ENCODE measurements at places on chromosomes 4 and X.

DNA sequence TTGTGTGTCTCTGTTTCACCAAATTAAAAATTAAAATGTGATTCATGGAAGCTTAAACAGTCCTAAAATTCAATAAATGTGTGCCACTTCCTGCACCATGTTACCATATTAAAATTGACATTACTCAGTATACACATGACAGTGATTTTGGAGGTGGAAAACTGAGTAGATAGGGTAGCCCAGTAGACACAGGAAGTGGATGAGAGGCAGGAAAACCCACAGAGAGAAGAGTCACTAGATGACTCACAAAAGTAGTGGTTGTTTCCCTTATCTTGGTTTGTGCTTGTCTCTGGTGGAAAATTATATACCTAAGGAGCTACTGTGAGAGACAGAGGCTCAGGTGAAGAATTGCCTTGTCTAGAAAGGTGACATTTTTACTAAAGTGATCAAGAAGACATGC is 375.8 kb upstream of the CXorf51B start:
- DNase-seq = no peak

DNA sequence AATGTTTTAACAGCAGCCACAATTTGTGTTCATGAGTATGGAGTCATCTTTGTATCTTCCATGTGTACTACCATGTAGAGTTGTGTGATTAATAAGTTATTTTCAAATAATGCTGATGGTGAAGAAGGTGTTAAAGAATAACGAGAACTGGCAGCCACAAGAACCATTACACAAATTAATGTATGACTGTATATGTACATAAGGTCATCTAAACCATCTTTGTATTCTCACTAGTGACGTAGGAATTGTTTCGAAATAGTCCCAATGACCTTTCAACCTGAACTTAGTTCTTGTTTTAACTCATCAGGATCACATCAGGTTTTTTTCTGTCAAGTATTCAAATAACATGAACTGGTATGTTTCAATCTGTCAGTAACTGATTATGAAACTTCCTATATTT is 48.3 kb upstream of the NOCT start:
- DNase-seq = no peak

DNA sequence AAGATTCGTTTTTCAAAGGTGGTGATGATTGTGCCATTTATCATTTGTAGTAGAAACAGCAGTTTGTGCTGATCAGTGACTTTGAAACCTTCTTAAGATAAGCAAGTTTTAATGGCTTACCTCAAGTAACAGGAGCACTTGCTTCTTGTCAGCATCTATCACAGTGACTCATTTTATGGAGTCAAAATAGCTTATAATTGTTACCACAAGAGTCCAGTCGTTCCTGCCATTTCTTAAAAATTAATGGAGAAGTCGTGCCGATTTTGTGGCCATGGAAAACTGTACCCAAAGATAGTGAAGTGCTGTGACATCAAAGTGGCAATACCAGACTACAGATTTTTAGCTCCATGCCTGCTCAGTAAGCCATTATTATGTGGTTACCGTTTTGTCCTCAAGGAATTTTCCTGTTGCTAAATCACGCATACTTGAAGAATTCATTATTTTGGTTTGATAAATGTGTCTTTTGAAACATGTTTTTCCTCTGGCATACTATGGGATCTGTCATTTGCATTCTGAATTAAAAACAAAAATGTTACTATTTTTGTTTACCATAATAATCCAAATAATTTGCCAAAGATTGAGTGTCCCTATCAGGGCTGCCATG is 129.9 kb downstream of the CBR4 start:
- no peak for DNase-seq

GRCh38 chrX:49995795-49996455 is 73.5 kb downstream of the CLCN5 start:
- no peak for DNase-seq

DNA sequence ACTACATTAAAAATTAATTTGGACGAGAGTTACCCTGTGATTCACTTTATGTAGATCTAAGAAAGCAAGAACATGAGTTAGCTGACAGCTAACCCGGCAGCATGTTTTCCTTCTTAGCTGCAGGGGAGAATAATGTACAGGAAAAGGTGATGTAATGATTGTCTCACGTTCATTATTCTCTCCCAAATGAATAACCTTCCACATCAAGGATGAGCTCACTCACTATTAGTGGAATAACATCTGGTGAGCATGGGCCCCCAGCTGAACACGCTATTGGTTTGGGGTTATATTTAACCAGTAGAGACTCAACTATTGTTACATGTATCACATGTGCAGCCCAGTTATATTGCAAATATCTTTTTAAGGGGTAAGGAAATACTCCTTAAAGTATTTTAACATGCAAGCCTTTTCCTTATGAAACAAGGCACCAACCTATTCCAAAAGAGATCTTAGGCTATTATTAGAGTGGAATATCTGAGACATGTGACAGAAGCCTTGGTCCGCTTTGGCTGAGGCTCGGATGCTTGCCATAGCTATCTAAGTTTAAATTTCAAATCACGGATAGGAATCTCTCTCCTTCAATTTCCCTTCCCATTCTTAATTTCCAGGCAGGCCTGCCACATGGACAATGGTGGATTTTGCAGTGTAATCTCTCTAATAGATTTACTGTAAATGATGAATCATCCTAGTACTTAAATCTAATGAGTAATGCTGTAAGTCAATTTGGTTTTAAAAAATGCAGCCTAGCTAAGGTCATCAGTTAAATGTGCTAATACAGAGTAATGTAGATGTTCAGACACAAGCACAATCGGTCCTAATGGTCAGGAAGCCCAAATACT is 99.0 kb upstream of the OTUD4 start:
- DNase-seq = no peak

- DNase-seq = no peak
Measured at GRCh38 chr4:25377572-25378436, 741 bp downstream of the ANAPC4 start.

DNA sequence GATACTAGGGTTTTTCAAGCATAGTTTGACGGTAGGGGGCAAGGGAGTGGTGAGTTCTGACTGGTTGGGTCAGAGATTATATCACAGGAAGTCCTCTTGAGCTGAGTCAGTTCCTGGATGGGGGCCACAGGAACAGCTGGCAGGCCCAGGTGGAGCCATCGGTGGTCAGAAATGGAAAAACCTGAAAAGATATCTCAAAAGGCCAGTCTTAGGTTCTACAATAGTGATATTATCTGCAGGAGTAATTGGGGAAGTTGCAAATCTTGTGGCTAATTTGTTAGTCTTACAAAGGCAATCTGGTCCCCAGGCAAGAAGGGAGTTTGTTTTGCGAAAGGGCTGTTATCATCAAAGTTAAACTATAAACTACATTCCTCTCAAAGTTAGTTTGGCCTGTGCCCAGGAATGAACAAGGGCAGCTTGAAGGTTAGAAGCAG is 159.3 kb downstream of the PTCHD1 start:
- no peak for DNase-seq

- no peak for DNase-seq
Measured at GRCh38 chr4:53582194-53582593, 9.1 kb downstream of the LNX1 start.

DNA sequence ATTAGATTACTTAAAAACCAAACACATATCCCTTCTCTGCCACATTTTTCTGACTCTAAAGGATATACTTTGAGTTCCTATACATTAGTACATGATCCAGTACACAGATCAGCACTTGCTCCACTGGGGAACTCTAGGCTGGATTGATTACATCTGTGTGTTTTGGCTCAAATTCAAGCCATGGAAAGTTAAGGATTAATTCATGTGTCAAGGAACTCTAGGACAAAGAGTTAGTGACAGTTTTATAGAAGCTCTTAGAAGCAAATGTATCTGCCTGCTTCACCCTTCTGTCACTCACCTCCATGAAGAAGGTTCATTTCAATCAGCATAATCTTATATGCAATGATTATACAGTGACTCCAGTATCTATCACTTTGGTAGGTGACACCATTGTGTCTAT is 43.2 kb downstream of the SCFD2 start:
- DNase-seq = no peak

DNA sequence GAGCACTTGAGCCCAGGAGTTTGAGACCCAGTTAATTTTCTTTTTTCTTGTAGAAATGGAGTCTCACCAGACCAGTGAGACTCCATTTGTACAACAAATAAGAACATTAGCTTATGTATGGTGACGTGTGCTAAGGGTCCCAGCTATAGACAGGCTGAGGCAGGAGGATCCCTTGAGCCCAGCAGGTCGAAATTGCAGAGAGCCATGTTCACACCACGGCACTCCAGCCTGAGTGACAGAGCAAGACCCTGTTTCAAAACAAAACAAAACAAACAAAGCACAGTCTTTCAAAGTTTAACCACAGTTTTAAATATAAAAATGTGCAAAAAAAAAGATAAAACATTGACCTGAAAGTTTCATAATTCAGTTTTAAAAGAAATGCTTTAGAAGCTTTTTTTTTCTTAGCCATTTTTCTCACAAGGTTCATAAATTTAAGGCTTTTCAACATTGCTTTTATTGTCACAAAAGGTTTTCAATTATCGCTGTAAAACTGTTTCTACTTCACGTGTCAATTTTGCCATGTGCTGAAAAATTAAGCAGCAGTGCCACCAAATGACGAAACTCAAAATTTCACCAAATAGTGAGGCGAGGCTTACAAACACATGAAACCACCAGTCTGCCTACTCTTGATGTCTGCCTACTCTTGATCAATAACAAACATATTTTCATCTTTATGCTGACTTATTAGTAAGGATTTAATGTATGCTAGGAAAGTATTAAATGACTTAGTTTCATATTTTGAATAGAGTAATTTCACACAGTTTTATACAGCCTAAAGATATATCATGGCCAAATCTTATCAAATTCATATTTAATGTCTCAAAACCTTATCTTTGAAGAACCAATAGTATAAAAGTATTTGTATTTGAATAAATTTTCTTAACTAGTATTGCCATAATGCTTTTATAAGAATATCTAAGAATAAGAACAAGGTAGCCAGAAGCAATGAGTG is 126.3 kb downstream of the NEK1 start:
- peak; percentile 23 for DNase-seq

GRCh38 chr4:27881705-27882104 is 1021.1 kb downstream of the STIM2 start:
- DNase-seq = no peak

- no peak for DNase-seq
Measured at GRCh38 chr4:153486281-153487151, 20.4 kb downstream of the TMEM131L start.

DNA sequence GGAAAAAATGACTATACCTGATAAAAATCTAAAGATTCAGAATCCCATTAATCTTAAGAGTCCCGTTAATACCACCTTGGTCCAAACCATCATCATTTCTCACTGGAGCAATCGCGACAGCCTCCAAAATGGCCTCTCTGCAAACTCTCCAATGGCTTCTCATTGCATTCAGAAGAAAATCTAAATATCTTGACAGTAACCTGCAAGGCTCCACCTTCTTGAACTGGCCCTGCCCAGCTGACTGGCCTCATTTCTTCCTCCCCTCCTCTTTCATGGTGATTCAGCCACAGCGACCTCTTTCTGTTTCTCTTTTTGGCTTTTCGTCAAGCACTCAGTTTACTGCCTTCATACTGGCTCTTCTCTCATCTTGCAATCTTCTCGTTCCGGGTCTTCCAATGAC is 56.2 kb upstream of the GPRIN3 start:
- no peak for DNase-seq

DNA sequence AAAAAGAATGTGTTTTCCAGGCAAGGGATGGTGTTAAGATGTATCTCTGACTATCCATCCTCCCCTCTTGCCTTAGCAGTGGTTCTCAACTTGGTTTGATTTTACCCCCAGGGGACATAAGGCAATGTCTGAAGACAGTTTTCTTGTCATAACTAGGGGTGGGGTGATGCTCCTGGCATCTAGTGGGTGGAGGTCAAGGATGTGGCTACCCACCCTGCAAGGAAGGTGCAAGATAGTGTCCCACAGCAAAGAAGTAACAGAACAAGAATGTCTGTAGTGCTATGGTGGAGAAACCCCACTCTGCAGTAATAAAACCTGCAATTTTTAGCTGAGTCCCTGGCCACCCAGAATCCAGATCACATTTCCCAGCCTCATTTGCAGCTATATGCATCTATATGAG is 81.2 kb upstream of the TBL1X start:
- no peak for DNase-seq

GRCh38 chr4:51890760-51891159 is 47.8 kb downstream of the DCUN1D4 start:
- DNase-seq = no peak

GRCh38 chr4:19522966-19523365 is 728.7 kb upstream of the SLIT2 start:
- DNase-seq = no peak

- DNase-seq = no peak
Measured at GRCh38 chr4:173669460-173670179, 139.6 kb upstream of the HAND2 start.

- DNase-seq = no peak
Measured at GRCh38 chrX:39335513-39336235, 534.4 kb downstream of the MID1IP1 start.

- DNase-seq = no peak
Measured at GRCh38 chr4:184796906-184797305, 28.9 kb downstream of the ACSL1 start.

DNA sequence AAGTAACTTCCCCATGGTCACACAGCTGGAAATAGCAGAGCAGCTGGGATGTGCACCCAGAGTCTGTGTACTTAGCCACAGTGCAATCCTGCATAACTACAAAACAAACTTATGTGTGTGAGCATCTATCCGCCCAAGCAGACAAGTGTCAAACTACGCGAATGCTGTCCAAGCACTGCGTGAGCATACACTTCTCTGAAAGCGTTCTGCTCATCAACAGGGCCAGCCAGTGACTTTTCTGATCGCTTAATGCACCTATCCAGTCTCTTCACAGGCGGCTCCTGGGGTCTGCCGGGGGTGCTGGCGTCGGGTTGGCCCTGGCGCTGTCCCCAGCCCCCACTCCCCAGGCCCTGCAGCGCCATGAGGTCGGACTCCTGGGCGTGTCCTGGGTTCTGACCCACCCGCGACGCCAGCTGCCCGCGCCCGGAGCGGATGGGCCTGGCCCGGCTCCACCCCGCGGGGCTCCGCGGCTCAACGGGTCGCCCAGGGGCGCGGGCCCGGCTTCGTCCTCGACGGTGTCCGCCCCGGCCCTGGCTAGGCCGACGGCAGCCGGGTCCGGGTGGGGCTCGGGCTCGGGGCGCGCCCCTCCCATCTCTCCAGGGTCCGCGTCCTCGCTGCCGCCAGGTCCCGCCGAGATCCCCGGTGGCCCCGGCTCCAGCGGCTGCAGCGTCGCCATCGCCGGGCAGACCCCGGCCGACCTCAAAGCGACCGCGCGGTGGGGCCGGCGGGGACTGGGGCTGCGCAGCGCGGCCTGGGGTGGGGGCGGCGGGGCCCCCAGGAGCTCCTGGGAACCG is 1.3 kb upstream of the ZNF141 start:
- no peak for DNase-seq

GRCh38 chr4:5940470-5941203 is 47.8 kb upstream of the CRMP1 start:
- DNase-seq = no peak

- peak; percentile 25 for DNase-seq
Measured at GRCh38 chr4:27176400-27176799, 315.8 kb downstream of the STIM2 start.

Data from NT2/D1 (cell line).